ENCODE measurements at places on chromosomes 7 and 10.

DNA sequence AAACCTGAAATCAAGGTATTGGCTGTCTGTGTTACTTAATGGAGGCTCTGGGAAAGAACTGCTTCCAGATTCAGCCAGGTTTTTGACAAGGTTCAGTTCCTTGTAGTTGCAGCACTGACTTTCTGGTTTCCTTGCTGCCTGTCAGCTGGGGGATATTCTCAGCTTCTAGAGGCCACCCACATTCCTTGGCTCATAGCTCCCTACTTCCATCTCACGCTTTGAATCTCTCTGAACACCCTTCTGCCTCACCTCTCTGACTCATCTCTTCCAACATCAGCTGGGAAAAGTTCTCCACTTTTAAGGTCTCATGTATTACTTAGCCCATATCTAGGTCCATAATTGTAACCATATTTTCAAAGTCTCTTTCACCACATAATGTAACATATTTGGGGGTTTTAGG is 22.9 kb upstream of the GPR22 start:
- no peak for DNase-seq

GRCh38 chr10:49571388-49571787 is 32.5 kb upstream of the ERCC6 start:
- no peak for DNase-seq

GRCh38 chr7:87152897-87153641 is 816 bp downstream of the DMTF1 start:
- DNase-seq: peak; percentile 36

DNA sequence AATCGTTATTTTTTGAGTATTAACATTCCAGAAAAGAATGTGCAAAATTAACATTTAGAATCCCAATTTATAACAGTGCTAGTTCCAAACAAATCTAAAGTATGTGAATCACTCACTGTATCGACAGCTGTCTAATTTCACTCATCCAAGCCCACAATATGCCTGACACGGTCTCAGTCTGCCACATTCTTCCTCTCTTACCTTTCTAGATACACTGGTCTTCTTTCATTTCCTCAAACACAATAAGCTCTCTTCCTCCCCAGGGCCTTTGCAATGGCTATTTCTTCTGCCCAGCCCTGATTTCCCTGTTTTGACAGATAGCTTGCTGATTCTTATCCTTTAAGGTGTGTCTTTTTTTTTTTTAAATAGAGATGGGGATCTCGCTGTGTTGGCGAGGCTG is 48.8 kb downstream of the UBE2H start:
- no peak for DNase-seq

GRCh38 chr7:36305226-36305625 is 84.4 kb upstream of the ANLN start:
- DNase-seq: no peak

DNA sequence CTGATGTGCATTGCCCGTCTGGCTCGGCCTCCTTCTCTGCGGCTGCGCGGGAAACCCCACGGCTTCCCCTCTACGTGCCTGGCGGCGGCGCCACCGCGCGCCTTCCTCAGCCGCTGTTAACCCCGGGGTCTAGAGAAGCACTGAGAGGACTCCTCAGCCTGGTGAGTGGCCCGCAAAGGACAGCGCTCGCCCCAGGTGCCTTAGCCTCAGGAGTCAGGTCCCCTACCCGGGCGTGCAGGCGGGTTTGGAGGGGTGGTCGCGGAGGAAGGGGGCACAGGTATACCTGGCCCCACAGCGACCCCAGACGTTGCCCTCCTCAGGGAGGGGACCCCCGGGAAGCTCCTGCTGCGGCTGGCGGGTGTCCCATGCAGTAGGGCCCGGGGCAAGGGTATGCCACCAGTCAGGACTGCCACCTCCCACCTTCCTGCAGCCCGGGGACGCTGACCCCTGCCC is 51.0 kb downstream of the ARL5B start:
- no peak for DNase-seq

DNA sequence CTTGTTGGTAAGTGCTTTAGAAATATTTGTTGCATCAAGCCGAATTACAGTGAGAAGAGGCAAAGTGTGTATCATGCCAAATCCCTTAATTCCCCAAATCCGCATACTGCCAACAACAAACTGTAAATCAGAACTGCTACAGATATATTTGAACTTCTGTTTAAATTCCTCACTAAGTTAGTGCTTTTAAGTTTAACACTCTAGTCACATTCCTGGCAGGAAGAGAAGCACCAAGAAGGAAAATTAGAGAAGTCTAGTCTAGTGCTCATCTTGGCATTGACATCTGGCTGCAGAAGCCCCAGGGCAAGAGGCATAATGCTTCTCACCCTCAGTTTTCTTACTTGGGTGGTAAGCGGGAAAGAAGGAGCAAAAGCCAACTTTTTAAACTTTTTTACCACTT is 343.5 kb downstream of the GPR37 start:
- no peak for DNase-seq

GRCh38 chr7:87463982-87464381 is 11.5 kb downstream of the ABCB4 start:
- no peak for DNase-seq

- no peak for DNase-seq
Measured at GRCh38 chr10:27364028-27364427, 123.4 kb upstream of the ACBD5 start.

DNA sequence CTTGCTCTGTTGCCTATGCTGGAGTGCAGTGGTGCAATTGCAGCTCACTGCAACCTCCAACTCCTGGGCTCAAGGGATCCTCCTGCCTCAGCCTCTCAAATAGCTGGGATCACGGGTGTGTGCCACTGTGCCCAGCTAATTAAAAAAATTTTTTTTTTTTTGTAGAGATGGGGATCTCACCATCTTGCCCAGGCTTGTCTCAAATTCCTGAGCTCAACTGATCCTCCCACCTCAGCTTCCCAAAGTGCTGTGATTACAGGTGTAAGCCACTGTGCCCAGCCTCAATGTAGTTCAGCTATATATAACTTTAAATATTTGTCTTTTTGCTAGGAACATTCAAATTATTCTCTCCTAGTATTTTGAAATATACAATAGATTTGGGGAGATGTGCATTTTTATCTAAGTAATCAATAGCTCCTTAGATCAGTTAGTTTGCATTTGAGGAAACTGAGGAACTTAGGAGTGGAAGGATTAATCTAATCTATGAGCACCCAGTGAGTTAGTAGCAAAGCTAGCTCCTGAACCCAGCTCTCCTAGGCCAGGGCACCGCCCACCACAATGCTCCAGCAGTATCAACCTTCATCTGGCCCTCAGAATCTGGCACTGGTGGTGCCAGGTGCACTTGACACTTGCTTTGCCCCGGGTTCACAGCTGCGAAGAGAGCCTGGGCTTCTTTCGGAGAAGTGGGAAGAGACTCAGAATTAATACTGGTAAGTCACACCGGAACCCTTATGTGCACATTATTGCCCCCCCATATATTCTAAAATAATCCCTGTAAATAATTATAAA is 5.9 kb upstream of the LRMDA start:
- DNase-seq: no peak

DNA sequence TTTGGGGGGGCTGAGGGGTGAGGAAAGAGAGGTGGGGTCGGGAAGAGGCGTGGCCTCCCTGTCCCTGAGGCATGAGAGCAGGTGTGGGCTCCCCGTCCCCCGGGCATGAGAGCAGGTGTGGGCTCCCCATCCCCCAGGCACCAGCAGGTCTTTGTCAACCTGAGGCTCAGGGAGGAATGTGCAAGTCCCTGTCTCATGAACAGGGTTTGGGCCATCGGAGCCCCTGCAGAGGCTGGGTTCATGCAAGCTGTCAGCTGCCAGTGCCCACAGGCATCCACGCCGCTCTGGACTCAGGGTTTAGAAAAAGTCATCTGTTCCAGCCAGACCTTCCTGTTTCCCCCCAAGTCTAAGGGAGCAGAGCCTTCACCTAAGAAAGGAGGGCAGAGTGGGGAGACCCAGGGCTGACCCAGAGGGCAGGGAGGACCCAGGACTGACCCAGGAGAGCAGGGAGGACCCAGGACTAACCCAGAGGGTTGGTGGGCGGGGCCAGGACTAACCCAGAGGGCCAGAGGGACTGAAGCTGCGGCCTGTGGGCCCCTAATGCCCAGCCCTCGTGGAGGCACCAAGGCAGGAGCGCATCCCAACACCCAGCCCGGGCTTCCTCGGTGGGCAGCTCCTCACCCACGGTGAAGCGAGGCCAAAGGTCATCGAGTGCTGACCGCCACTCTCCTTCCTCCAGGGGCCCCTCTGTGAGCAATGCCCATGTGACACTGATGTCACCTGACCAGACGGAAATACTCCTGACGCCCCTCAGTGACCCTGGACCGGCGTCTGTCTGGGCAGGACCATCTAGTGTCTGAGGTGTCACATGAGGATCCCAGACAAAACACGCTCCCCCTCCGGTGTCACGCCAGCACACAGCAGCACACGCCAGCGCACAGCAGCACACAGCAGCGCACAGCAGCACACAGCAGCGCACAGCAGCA is 28.9 kb upstream of the GPR146 start:
- no peak for DNase-seq

GRCh38 chr7:7862393-7862792 is 106.2 kb upstream of the GLCCI1 start:
- DNase-seq: no peak

DNA sequence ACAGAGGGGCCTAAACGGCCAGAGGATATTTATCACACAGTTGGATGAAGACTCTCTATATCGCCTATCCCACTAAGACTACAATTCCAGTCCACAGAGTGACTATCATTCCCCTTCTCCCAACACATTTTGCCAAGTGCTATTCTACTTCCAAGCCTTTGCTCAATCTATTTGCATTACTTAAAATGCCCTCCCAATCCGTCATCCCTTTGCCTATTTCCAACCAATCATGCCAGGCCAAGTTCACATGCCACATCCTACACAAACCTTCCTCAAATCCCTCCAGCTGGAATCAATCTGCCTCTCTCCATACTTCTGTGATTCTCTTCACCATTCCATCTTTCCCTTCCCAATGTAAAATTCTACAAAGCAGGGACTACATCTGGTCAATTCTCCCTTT is 38.2 kb downstream of the SMURF1 start:
- DNase-seq: no peak

DNA sequence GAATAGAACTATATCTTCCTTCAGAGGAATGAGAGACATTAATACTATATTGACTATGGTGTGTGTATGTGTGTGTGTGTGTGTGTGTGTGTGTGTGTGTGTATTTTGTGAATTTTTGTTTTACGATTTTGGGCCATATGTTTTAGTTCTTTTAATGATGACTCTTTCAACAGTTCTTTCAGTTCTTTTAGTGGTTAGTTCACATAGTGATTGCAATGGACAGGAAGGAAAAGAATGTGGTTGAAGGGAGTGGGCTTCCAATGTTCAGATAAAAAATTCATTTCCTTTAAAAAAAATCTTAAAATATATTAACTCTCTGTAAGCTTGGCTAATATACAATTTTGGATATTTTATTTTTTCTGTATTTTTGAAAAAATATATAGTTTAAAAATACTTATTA is 315.7 kb upstream of the DGKB start:
- DNase-seq: no peak

DNA sequence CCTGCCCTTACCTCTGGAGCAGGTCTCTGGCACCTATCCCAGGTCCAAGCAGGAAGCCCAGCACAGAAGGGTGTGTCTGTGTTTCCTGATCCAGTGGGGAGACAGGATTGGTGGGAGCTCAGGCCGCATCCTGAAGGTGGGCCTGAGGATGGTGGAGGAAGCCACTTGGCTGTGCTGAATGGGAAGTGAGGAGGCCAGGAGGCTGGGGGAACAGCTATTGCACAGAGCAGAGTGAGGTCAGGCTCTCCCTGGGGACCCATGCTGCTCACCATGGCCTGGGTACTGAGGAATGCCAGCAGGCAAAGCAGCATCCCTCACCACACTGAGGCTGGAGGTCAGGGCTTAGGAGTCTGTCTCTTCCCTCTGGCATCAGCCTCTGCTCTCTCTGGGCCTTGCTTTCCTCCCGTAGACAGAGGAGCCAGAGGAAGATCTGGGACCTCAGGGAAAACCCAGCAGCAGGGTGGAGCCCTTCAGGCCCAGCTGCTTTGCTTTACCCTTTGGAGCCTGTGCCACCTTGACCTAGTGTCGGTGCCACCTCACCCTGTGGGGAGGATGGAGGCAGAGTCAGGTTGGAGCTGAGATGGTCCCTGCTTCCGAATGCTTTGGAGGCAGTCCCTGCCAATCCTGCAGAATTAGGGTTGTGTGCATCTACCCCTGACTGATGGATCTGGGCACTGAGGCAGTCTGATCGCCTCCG is 39.0 kb downstream of the CDH23 start:
- no peak for DNase-seq

- DNase-seq: no peak
Measured at GRCh38 chr7:103446049-103446520, at the start of gene SLC26A5. Gene SLC26A5, minus strand, starts transcription at chr7:103446207. Its CDS starts 24,693 bp downstream, at chr7:103421514.

GRCh38 chr10:132642732-132643008 is 105.1 kb downstream of the INPP5A start:
- no peak for DNase-seq

GRCh38 chr10:13351340-13351915 is 3.3 kb upstream of the SEPHS1 start:
- peak; percentile 22 for DNase-seq

- DNase-seq: no peak
Measured at GRCh38 chr7:150367677-150368095, 936 bp upstream of the REPIN1 start.

DNA sequence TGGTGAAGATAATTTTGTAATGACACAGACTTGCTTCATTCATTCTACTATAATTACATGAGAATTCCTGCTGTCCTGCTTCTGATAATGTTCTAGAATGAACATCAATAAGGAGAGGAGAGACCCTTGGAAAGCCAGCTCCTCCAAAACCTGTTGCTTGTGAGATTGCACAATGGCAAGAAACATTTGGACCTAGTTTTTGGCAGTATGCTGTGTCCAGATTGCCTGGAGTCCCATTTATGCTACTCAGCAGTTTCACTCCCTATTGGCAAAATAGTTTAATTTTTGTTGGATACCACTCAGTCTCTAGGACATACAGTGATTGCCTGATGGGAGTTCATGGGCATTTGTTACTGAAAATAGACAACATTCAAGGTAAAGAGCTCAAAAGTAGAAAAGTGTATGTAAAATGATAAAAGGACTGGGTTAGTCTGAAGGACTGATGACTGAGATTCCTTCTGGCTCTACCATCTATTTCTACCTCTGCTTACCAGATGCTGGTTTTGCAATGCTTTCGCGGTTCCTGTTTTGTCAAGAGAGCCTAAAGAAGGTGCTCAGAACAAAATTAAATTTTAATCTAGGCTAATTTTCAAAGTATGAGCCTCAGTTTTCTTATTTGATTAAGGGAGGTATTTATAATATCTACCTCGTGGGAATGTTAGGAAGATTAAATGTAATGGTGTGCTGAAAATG is 8.0 kb upstream of the ACTR3B start:
- DNase-seq: no peak

DNA sequence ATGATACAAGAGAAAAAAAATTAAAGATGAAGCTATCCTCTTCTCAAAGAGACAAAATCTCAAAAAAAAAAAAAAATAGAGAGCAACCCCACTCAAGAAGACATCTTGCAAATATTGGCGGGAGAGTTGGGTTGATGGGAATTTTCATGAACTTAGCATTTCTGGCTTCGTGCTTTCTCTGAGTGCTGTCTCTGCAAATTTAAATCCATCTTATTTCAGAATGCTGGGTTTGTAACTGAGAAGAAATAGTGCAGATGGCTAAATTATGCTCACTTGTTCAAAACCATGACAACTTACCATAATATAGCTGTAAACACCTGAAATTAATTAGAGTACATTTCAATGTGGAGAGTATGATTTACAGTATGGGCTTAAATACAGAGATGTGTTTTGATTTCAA is 484.8 kb upstream of the CELF2 start:
- no peak for DNase-seq

- no peak for DNase-seq
Measured at GRCh38 chr7:86485827-86486226, 157.9 kb upstream of the GRM3 start.

- no peak for DNase-seq
Measured at GRCh38 chr10:105834261-105835059, 1193.4 kb downstream of the SORCS3 start.

- no peak for DNase-seq
Measured at GRCh38 chr10:79346012-79346340, 1.3 kb upstream of the PPIF start.
